GM04504 (cell line): ENCODE measurements at places on chromosomes 4 and X.

DNA sequence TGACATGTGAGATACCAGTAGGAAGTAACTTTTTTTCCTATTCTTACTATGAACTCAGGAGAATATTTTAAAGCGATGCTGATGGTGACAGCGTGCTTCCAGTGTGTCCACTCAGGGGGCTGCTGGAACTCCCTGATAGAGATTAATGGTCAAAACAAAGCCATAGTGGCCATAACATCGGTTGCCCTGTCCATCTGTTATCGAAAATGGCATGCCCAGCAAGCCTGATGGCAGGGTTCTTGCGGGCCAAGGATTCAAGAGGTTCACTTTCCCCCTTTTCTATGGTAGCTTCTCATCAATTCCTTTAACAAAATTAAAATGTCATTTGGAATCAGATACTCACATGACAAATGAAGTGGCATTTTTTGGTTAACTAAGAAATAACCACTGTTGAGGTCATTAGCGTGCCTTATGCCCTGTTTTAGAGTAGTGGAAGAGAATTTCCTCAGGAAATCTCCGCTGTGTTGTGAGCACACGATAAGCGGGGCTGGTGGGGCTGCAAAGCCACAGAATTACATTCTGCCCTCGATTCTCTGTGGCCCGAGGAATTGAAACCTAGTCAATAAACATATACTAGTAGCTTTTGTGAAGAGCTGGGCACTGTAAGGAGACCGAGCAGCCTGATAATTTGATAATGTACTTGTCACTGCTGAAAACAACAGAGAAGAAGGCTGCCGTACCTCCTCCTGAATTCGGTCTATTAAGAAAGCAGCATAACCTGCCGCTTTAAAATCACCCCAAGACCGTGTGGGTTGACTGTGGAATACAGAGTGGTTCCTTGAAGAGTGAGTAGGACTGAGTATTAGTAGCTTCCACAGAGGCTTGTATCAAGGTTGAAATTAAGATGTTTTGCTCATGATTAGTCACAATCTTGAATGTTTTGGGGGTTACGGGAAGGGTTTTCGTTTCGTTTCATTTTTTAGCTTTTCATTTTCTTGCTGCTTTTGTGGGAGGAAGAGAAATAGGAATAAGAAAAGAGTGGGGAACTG lies 46.7 kb downstream of the PTCHD1 start:
- no peak for DNase-seq

DNA sequence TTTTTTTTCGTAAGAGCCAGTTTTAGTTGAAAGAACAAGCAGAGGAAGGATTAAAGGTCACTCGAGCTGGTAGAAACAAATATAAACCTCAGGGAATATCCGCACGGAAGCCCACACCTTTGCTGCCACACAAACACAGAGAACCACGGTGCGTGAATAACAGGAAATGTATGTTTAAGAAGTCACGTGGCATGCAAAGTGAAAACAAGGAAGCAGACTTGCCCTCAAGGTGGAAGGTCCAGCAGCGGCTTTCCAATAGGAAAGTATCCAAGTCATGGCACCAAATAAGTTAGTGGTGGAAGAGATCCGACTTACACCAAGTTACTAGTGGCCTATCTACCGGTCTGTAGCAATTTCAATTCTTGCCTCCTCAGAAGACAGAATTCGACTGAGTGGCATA lies 215.5 kb downstream of the HHIP start:
- DNase-seq, result no peak

GRCh38 chrX:31435592-31435991 lies 363.8 kb upstream of the FTHL17 start:
- no peak for DNase-seq

DNA sequence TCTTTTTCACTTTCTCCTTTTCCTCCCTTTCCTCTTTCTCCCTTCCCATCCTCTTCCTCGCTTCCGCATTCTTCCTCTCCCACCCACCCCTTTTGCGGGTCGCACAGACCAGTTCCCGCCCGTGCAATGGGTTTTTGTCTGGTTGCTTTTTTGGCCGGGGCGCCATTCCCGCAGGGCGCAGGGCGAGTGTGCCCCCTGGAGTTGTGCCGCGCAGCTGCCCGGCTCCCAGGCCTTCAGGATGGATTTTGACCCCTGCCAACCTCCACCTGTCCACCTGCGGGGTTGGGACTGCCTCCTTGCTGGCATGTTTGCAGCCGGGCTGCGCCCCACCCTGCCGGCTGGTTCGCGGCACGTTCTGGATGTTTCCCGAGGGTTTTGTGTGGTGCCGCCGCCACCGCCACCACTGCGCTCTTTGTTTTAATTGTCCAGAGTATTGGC lies 578 bp upstream of the SEL1L3 start:
- DNase-seq, result no peak

GRCh38 chr4:14070289-14070880 lies 442.9 kb upstream of the BOD1L1 start:
- no peak for DNase-seq

GRCh38 chr4:132593717-132594400 lies 555.2 kb upstream of the PCDH10 start:
- DNase-seq, result no peak

DNA sequence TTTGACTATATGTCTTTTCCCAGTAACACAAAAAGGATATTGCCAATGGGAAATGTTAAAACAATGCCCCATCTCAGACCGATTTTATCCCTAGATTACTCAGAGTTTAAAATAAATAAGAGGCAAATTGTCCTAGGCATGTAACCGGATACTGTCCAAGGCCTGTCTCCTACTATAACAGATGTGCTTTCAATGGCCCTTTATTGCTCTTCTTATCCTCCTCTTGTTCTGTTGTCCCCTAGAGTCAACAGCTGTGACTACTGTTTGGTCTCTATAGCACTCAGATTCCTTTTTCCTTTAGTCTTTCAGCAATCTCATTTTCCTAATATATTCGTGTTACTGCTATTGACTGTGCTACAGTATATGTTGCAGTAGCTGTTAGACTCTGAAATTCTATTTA lies 66.8 kb upstream of the PLS3 start:
- no peak for DNase-seq

- DNase-seq, result no peak
Measured at GRCh38 chrX:25020905-25021449, 5.2 kb upstream of the ARX start.

GRCh38 chr4:13541176-13541604 lies 3.1 kb downstream of the NKX3-2 start:
- DNase-seq, result no peak

- no peak for DNase-seq
Measured at GRCh38 chr4:1460967-1461868, 55.0 kb upstream of the NKX1-1 start.

GRCh38 chr4:102553982-102554381 lies 52.8 kb downstream of the NFKB1 start:
- DNase-seq, result no peak

DNA sequence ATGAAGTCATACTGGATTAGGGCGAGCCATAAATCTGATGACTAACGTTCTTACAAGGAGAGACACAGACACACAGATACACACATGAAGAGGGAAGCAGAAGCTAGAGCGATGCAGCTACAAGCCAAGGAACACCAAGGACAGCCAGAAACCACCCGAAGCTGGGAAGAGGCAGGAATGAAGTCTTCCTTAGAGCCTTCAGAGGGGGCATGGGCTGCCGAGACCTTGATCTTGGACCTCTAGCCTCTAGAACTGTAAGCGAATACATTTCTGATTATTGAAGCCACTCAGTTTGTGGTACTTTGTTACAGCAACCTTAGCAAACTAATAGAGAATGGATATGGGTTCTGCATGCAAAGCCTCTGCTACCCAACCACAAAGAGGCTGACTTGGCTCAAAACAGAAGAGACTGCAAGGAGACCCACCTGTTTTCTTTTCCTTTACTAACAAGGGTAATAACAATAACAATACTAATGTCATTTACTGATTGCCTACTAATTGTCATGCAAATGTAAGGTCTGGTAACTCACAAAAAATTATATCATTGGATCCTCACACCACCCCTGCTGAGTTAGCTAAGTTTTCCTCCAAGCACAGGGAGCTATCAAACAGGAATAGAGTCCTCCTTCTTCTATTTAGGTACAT lies 10.1 kb upstream of the LDB2 start:
- no peak for DNase-seq

DNA sequence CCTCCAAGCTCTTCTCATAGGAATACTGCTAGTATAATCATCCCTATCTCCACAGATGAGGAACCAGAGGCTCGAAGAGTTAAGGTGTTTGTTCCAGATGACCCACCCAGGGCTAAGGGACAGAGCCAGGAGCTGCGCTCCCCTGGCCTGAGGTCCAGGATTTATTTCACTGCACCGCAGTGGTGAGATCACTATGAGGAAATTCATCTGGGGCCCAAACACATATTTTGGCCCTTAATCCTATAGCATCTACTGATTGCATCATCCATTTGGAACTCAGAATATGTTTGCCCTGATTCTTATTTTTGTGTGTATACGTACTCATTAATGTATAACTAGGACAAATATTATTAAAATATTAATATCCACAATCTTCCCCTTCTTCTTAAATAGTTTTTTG lies 100.1 kb upstream of the RBPJ start:
- DNase-seq, result no peak

DNA sequence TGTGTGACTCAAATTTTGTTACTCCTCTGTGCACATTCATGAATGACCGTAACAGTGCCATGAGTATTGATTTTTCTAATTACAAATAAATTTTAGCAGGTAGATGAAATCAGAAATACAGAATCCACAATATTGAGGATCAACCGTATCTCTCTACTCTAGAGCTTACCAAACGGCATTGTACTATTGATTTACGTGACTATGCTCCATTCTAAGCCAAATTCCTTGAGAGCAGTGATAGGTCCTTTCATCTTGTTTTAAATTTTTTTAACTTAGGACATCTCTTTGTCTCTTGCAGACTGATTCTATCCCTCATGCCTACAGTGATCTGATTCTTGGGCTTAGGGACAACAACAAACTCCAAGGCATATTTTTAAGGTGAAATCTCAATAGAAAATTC lies 172.3 kb upstream of the C1QTNF7 start:
- DNase-seq, result no peak

DNA sequence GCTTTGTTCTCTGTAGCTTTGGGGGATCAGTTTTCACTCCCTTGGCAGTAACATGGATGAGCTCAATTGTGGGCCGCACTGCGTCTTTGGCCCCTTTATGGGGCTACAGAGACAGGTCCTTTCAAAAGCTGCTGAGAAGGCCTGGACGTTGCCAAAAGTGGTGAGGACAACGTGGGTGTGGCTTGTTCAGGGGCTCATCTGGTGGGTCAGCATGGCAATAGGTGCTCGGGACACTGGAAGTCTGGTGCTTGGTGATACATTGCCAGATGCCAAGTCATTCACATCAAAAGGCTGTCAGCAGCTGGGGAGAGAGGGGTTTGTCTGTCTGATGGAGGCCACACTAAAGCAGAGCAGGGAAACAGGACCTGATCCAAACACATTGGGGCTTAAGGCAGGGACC lies 149.8 kb upstream of the EOLA2 start:
- no peak for DNase-seq

DNA sequence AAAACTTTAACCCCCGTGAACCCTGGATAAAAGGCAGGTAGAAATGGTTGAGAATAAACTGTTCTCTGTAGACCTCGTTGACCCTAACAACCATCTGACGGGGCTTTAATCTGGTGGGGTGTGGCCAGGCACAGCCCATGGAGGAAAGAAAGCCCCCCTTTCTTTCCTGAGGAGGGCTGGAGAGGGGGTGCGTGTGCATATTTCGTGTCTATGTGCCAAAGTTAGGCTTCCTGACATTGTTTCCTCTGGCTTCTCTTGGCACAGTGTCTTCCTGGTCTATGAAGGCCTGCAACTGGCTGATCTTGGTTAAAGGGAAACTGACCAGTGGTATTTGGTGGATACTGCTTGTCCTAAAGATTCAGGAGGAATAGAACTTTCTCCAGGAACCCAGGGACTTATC lies 97.1 kb downstream of the MGST2 start:
- no peak for DNase-seq

DNA sequence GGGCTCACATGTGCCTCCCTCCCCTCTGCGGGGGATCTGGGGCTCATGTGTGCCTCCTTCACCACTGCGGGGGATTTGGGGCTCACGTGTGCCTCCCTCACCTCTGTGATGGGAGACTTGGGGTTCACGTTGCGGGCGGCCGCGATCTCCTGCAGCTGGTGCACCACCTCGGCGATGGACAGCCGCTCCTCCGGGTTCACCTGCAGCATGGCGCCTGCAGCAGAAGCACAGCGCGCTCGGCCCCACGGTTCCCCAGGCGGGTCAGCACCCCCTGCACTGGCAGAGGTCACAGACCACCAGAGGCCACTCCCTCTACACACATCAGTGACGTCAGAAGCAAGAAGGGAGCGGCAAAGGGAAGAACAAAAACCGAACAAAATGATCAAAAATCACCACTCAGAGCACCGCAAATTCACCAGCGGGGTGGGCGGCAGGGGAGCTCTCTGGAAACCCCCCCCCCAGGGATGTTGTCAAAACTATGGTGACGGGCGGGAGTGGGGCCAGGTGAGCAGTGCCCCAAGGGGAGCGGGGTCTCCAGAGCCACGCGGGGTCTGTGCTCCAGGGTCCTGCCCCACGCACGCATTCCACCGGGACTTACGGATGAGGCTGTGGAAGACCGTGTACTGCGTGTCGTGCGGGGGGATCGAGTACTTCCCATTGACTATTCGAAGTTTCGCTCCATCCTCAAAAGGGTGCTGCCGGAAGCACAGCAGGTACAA lies 38.7 kb downstream of the GAK start:
- DNase-seq, result no peak

- no peak for DNase-seq
Measured at GRCh38 chr4:141638230-141638629, 1.8 kb downstream of the IL15 start.

- no peak for DNase-seq
Measured at GRCh38 chr4:124290678-124291077, 421.9 kb downstream of the ANKRD50 start.

DNA sequence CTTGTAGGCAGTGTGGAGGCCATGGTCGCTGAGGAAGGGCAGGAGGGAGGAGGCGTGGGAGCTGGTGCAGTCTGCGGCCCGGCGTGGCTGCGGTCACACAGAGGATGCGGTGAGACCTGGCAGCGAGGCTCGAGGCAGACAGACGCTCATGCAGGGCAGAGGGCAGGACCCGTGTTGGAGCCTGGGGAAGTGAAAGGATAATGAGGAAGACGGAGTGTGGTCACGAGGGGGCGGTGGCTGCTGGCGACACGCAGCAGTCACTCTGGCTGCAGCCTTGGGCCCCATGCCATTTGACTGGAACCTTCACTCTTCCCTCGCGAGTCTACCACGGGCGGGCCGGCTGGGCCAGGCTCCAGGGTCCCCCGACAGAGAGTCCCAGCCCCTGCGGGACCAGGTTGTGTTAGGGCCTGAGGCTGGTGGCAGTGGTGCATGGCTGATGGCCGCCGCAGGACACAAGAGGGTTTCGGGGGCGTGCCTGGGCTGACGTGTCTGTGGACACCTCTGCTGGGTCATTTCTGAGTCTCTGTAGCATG lies 68.8 kb upstream of the HGFAC start:
- DNase-seq, result no peak

DNA sequence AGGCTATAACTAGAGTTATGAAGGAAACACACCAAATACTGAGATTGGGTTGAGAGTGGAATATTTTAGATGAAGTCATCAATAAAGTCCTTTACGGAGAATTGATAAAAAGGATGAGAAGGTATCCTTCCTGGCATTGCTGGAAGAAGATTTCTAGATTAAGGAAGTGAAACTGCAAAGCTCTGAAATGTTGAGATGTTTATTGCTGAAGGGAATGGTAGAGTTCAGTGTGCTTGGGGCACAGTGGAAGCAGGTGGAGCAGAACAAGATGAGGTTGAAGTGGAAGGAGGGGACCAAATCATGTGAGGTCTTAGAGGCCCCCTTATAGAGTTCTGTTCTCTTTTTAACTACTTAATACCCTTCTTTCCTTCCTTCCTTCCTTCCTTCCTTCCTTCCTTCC lies 848.5 kb downstream of the RAB28 start:
- DNase-seq, result no peak

- no peak for DNase-seq
Measured at GRCh38 chr4:101807351-101807750, 16.8 kb downstream of the BANK1 start.
